ENCODE measurements at places on chromosomes 3 and 15.
A peak's percentile ranks its signal among the peaks of the same experiment; 100 is the strongest.

GRCh38 chr15:31489281-31489680 lies 162.6 kb downstream of the KLF13 start:
- DNase-seq, result no peak

DNA sequence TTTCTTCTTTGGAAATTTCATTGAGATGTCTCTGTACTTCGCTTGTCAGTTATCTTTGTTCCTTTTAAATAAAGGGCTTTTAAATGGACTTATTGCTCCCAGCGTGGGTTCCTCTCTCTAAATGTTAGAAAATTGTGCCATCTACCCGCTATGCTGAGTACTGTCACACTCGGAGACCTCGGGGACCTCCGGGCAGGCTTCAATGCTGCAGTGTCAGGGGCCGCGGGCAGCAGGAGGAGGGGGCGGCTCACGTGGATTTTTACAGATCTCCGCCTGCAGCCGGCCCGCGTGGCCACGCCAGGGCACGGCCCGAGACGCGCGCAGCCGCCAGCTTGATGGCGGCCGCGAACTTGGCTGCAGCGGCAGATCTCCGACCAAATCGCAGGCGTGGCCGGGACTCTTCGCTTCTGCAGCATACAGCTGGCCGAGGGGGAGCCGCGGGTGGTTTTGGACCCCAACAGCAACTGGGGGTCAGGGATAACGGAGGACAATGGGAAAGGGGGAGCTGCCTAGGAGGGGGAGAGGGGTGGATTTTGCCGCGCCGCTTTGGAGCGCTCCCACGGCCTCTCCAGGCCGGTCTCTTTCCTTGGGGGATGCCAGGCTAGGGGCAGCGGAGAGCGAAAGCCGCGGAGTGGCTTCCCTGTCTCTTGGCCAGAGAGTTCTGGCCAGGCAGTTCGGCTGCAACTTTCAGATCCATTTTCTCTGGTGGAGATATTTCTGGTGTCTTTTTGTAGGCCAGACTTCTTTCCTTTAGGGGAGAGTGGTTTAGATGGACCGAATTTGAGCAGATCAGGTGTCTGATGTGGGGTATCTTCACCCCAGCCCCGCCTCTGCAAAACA lies 15.3 kb downstream of the NR2F2 start:
- peak; percentile 73 for DNase-seq

DNA sequence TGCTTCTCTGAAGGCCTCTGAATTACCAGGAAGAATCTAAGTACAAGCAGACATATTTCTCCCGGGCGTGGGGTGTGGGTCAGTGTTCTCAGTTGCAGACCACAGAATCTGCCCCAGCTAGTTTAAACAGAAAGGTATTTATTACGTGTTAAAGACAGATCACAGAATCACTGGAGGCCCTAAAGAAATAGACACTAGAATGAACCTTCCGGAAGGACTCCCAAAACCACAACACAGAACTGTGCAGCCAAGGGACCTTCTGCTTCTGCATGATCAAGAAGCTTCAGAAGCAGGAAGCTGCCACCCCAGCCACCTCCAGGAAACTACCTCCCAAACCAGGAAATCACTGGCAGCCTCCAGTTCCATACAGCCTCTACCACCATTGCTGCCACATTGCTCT lies 32.7 kb upstream of the ZFAND6 start:
- DNase-seq, result no peak

DNA sequence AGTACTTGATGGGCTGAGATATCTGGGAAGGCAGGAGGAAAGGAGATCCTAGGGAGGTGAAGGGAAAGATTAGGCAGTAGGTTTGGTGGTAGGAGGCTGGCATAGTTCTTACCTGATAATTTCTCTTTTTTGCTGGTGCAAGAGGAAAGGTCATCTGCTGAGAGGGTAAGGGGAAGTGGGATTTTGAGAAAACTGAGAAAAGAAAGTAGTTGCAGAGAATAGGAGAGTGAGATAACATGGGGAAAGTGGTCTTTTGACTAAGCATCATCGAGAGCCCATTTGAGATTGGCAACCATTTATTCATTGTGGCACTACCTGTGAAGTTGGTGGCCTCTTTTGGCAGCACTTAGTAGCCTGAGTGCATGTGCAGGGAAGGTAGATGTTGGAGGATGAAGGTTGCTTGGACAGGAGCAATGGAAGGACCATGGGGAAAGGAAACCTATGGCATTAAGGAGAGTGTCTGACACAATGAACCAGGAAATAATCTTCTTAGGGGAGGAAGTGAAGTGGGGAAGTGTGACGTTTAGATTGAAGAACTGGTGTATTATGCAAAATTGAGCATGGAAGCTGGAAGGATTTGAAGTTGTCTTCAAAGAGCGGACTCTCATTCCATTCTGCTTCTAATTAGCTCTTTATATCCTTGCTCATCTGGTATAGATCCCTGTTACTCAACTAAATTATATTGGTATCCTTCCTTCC lies 21.9 kb upstream of the USP13 start:
- no peak for DNase-seq

GRCh38 chr15:64288577-64288976 lies 67.4 kb downstream of the CSNK1G1 start:
- DNase-seq, result no peak

GRCh38 chr15:77494073-77494867 lies 73.6 kb downstream of the HMG20A start:
- DNase-seq, result no peak

- DNase-seq, result no peak
These were observed 289.1 kb downstream of the TIGIT start for GRCh38 chr3:114582929-114583328.

GRCh38 chr15:38795471-38796245 lies 231.0 kb upstream of the RASGRP1 start:
- no peak for DNase-seq

DNA sequence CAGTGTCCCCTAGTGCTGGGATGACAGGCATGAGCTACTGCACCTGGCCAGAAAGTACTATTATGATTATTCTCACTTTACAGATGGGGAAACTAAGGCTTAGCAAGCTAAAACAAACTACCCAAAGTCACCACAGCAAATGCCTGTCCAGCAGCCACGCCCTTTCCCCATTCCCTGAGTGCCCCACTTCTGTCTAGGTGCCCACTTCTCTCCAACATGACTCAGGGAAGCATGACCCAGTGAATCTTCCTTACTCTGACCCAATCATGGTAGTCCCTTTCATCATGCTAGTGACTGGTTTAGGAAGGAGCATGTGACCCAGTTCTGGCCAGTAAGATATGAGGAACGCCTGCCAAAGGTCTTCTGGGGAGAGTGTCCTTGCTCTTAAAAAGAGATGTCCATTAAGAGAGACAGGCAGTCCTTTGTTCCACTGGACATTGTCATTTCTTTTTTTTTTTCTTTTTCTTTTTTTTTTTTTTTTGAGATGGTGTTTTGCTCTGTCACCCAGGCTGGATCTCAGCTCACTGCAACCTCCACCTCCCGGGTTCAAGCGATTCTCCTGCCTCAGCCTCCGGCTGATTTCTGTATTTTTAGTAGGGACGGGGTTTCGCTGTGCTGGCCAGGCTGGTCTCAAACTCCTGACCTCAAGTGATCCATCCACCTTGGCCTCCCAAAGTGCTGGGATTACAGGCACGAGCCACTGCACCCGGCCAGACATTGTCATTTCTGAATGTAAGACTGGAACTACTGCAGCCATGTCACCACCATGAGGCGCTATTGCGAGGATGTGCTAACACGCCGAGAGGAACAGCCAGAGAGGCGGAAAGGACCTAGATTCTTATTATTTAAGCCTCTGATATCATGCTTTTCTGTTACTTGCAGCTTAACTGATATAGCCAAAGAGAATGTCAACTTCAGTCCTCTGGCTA lies 19.8 kb downstream of the MEGF11 start:
- DNase-seq, result peak; percentile 15

GRCh38 chr3:138941259-138941885 lies 5.6 kb downstream of the FOXL2 start:
- peak; percentile 59 for DNase-seq

DNA sequence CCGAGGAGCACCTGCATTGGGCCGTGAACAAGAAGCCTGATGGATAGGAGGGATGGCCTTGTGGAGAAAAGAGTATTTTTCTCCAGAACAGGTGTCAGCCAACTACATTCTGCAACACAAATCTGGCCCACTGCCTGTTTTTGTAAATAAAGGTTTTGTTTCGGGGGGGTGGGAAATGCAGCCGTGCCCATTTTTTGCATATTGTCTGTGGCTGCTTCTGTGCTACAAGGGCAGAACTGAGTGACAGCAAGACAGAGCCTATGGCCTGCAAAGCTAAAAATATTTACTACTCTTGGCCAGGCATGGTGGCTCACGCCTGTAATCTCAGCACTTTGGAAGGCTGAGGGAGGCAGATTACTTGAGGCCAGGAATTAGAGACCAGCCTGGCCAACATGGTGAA lies 95.9 kb upstream of the AKAP13 start:
- no peak for DNase-seq

Data from neural crest cell (in vitro differentiated cells).